ENCODE measurements at places on chromosomes 7 and 10. TPM values are rescaled to one million over a fixed set of nuclear protein-coding genes. Genes with fewer than 3 reads are reported as not detected.

DNA sequence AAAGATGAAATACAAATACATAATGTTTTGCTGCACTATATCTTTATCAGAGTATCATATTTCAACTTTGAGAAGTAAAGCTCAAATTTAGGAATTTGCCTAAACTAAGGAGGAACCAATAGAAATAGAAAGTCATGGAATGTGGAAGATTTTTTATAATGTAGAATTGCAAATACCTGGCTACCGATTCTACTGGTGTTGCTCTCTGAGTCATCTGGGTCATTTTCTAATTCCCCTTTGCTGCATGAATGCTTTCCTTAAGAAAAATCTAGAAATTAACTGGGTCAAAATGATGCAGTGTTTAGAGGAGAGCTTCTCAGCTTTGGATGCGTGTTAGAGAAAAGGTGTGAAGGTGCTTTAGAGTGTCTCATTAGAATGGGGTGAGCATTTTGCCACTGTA, 568.9 kb upstream of the ANKRD30A start:
- no peak for DNase-seq

The FBXL13 gene
- 0.97 TPM for total RNA-seq

- no peak for DNase-seq
Measured at GRCh38 chr7:5681423-5681822, 100.0 kb downstream of the RNF216 start.

DNA sequence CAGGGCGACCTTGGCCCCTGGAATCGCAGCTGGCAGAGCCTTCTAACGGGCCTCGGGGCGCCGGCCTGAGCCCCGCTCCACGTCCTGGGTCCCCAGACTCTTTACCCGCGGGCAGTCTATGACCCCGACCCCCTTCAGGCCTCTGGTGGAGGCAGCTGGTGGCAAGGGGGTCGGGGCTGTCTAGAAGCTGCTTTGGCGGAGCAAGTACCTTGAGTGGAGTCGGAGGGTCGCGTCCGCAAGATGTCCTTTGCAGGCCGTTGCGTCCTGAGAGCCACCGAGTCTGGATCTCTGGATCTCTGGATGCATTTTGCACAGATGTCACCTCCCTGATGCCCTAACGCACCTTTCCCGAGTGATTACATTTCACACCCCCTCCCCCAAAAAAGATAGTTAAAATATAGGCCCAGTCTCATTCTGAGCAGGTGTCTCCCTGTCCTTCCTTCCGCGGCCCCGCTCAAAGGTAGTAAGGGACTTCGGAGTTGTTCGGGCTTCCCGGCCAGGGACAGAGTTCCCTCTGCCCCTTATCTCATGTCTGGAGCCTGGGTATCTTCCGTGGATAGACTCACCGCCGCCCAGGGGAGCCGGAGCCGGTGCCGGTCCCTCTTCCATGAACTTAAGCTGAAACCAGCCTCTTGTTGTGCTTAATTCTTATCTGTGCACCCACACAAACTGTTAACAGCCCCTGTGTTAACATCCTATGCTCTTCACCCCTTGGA, 457 bp downstream of the ACADSB start:
- DNase-seq: peak; percentile 68

DNA sequence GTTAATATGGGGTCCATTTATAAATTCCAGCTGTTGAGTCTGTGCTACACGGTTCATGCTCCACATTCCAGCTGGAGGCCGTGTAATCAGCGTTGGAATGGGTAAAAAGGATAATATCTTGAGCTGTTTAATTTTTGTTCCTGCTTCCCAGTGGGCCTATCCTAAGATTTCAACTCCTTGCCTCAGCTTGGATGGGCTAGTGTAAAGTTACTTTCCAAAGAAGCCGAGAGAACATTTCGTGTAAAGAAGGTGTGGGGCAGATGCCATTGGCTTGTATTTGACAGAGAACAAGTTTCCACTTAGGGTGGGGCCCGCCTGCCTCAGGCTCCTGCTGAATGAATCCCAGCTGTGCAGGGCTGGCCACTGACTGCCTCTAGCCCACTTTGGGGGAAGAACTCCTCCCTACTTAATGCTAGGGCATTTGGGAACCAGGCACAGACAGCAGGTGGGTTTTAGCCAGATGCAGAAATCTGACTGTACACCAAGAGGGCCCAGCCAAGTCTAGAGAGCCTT, 125.9 kb upstream of the LYZL2 start:
- no peak for DNase-seq

DNA sequence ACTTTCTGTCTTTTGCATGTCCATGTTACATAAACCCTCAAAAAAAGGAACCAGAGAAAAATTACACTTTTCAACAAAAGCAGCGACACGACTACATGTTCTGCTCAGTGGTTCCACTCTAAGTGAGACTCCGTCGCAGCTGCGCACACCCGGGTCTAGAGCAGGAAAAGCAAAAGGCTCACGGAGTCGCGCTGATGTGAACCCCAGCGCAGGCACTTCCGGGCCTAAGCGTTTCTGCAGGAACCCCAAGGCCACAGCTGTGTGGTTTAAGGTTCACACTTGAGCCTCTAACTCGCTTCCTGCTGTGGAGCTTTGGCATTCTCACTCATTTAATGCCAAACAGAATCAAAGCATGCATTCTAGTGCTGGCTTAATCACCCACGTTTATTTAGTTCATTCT, 240.3 kb downstream of the DNAJB6 start:
- DNase-seq: no peak

GRCh38 chr7:111388016-111388415, 174.3 kb downstream of the IMMP2L start:
- DNase-seq: no peak

- no peak for DNase-seq
Measured at GRCh38 chr7:16774294-16774693, 20.7 kb downstream of the TSPAN13 start.

The ITPRID1 gene
- total RNA-seq: 0.18 TPM

DNA sequence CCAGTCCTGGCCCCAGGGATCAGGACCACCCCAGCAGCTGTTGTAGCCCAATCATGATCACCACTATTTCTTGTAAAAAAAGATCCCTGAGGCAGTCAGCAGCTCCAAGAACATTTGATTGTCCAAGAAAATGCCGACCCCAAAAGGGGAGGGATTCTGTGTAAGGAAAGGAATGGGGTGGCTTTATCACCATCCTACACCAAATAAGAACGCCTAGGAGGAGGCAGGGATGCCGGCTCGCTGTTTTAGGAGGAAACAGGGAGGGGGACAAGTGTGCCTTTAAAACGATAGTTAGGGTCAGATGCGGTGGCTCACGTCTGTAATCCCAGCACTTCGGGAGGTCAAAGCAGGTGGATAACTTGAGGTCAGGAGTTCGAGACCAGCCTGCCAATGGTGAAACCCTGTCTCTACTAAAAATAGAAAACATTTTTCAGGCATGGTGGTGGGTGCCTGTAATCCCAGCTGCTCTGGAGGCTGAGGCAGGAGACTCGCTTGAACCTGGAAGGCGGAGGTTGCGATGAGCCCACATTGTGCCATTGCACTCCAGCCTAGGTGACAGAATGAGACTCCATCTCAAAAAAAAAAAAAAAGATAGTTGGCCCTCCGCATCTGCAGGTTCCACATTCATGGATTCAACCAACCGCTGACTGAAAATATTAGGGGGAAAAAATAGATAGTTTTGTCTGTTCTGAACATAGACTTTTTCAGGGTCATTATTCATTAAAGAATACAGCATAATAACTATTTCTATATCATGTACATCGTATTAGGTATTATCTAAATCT, 63.6 kb downstream of the PDIA4 start:
- no peak for DNase-seq

- no peak for DNase-seq
Measured at GRCh38 chr7:141696348-141696747, 5.6 kb downstream of the DENND11 start.

DNA sequence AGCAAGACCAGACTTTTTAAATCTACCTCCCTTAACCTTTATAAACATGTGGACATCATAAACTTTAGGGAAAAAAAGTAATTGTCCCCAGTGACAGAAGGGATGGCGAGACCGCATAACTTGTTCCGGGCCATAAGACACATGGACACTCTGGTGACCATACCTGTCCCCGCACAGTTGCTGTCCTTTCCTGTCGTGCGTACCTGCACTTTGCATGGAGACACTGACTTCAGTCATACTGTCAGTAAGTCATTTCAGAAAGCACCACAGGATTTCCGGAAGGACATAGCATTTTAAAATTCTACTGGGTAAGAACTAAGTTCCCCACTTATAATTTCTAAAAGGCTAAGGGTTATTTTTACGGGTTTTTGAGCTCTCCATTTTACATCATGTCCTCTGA, 120.9 kb downstream of the CREB5 start:
- no peak for DNase-seq

DNA sequence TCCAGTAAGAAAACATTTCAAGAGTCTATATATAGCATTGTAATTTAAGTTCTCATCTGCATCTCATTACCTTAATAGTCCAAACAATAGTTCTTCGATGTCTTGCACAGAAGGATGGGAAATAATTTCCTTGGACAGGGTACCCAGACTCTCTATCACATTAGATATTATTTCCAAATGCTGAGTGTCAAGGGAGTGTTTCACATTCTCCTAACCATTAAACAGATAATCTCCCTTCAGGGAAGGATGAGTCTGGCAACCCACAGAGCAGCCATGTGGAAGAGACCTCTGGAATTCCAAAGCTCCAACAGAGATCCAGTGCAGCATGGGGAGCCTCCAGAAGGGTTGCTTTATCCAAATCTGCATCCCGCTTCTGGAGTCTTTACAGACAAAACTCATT, 89.6 kb downstream of the FZD1 start:
- DNase-seq: peak; percentile 5

DNA sequence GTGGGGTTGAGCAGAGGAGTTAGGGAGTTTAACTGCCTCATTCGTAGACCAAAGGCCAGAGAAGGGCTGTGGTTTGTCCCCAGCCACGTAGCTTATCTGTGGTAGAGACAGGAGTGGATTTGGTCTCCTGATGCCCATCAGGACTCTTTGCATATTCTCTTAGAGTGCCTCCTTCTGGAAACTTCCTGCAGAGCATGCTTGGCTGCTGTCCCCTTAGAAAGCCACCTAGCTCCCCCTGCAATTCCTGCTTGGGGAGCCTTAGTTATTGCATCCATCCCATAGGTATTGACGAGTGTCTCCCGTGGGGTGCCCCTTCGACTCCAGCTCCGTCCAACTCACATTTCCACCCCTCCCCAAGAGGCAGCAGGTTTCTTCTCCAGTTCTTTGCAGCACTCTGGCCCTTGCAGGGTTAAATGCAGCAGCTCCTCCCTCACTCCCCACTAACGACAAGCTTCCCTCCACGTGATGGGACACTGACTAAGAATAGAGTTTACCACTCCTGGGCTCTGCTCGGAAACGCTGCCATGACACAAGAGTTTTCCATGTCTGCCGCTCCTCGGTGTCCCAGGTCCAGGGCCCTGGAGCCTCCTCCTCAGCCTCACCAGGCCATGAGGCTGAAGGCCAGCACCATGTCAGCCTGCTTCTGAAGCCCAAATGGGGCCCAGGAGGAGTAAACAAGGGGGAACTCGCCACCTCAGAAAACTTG, 147.8 kb upstream of the UNC5B start:
- peak; percentile 65 for DNase-seq

DNA sequence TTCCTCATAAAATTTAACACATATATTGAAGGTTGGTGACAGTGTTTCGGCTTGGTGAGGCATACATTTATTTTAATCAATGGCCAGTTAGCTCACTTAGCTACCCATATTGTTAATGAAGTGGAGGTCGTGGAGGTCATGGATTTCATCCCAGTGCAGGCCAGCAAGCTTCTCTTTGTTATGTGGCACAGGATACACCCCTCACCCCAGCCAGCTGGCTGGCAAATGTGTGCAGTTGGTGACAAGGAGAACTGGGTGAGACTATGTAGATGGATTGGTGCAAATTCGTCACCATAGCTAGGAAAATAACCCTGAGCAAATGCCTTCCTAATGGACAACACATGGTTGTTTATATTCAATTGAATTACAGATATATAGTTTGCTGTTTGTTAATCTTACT, 50.5 kb upstream of the FOXP2 start:
- peak; percentile 1 for DNase-seq

GRCh38 chr7:151725844-151726651, 150.9 kb downstream of the PRKAG2 start:
- no peak for DNase-seq

- no peak for DNase-seq
Measured at GRCh38 chr7:102985176-102985783, 72.5 kb downstream of the LRRC17 start.

DNA sequence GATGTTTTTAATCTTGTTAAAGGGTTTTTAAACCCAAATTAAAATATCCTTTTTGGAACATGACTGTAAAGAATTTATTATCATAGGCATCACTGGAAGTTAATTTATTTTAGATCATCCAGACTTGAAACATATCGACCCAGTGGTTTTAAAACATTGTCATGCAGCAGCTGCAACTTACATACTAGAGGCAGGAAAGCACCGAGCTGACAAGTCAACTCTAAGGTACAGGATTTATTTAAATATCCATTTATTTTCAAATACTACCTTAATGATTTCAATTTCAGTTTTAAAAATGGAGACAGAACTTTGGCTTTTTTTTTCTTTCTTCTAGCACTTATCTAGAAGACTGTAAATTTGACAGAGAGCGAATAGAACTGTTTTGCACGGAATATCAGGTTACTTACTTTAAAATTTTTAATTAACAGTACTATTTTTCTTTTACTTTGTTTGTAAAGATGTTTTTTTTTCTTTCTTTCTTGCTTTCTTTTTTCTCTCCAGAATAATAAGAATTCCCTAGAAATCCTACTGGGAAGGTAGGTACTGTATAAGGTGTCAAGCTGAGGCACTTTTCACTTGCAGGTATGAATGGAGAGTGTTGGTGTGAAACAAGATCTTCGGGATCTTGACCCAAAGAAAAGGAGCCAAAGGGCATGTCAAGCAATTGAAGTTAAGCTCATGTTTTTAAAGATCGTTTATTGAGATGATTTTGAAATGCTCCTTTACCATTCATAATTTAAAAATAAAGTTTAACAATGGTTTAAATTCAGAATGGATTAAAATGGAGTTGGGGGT, 1.8 kb downstream of the COMMD3 start:
- no peak for DNase-seq

GRCh38 chr10:86329093-86329710, 37.4 kb downstream of the GRID1 start:
- DNase-seq: peak; percentile 70

- no peak for DNase-seq
Measured at GRCh38 chr10:49647554-49647953, 31.9 kb upstream of the C10orf53 start.

DNA sequence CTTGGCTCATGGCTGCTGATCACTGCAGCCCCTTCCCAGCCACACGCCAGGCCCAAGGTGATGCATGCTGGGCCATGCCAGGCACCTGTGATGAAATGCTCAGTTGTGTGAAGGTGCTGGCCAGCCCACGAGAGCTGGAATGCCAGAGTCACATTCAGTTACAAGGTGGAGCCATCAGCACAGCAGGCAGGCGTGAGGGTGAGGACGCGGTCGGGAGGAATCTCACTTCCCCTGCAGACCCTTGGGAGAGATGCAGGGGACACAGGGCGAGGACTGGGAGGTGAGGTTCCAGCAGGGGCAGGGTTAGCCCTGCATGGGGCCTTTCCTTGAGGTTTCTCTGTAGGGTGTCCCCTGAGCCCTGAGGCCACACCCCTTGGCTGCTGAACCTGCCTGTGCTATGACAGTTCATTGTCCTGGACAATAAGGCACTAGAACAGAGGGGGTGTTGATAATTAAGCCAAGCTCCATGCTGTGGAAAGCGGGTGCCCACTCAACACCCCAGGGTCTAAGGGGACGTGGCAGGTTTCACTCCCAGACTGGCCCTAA, 82.4 kb downstream of the ADARB2 start:
- no peak for DNase-seq

Measured in H7 (cell line).